ENCODE measurements at places on chromosomes 13 and 19.

DNA sequence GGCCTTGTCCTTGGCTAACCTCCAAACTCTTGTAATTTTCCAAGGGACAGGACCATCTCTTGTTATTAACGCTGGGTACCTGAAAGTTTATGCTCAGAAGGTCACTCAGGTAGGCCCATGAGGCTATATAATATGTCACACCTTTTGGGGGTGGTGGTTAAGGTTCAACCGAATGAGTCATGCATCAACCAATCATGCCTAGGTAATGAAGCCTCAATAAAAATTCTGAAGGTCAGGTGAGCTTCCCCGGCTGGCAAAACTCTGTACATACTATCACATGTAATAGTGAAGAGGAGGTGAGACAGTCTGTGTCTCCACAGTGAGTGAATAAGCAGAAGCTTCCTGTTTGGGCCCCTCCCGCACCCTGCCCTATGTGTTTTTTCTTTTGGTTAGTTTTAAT is 424.9 kb downstream of the PCDH17 start:
- DNase-seq = no peak

DNA sequence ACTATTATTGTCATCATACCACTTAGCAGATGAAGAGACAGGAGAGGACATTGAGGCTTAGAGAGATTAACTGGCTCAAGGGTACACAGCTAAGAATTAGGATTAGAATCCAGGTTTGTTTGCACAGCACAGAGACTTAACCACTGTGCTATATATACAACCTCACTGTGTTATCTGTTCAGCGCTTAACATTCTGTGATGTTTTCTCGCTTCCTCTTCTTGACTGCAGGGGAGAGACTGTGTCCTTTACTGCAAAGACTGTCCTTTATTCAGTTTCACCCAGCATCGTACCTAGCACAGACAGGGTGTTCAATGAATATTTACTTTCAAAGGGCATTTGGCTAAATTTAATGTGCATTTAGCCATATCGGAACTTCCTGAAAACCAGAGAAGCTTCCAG is 54.9 kb upstream of the PCDH8 start:
- no peak for DNase-seq

DNA sequence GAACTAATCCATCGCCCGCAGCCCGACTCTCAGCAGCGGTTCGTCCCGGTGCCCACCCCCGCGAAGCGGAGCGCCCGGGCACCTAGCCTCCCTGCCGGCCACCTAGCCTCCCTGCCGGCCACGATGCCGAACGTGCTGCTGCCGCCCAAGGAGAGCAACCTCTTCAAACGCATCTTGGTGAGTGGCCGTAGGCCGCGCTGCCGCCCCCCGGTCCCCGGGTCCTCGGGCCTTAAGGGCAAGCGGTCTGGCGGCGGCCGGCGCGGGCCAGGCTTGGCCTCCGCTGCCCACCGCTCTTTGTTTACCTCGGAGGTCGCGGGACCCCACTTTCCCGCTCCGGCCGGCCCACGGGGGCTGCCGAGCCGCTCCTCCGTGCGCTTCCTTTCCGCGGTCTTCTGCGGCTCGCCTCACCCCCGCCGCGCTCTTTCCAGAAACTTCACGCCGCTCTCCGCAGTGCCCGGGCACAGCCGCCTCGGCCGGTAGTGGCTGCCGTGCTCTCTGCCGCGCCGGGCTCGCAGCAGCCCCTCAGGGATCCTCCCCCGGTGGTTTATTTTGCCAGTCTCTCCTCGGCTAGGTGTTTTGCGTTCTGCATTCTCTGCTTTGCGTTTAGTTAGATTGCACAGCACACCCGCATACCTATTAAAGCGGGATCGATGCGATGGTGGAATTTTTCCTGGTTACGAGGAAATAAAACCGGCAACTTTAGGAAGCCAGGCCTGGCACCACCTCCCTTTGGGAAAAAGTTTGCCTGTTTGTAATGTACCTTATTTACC is 524 bp downstream of the NAA16 start:
- DNase-seq = no peak

DNA sequence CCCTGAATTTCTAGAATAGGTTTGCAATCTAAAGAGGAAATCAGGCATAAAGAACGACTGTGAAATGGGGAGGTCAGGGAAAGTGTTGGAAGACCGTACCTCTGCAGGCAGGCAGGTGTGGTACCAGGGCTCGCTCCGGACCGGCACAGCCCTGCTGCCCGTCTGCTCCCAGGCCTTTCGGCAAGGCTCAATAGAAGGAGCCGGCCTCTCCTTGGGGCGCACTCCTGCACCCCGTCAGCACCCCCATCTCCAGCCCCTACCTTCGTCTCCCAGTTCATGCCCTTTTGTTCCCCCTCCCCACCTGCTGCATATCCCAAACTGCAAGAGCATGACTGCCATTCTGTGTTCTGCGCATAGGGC is 139.8 kb upstream of the SOX1 start:
- DNase-seq = no peak

DNA sequence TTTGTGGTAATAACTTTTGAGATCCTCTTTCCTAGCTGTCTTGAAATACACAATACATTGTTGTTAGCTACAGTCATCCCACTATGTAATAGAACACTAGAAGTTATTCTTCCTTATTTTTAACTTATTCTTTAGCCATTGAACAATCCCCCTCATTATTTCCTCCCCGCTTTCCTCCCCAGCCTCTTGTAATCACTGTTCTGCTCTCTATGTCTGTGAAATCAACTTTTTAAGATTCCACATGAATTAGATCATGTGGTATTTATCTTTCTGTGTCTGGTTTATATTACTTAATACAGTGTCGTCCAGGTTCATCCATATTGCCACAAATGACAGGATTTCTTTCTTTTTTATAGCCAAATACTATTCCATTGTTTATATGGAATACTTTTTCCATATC is 72.9 kb downstream of the SLC10A2 start:
- DNase-seq = no peak

GRCh38 chr19:18847549-18848463 is 16.0 kb downstream of the UPF1 start:
- DNase-seq = peak; percentile 86

- peak; percentile 41 for DNase-seq
Observed at GRCh38 chr19:27793128-27793643, 1419.8 kb downstream of the UQCRFS1 start.

DNA sequence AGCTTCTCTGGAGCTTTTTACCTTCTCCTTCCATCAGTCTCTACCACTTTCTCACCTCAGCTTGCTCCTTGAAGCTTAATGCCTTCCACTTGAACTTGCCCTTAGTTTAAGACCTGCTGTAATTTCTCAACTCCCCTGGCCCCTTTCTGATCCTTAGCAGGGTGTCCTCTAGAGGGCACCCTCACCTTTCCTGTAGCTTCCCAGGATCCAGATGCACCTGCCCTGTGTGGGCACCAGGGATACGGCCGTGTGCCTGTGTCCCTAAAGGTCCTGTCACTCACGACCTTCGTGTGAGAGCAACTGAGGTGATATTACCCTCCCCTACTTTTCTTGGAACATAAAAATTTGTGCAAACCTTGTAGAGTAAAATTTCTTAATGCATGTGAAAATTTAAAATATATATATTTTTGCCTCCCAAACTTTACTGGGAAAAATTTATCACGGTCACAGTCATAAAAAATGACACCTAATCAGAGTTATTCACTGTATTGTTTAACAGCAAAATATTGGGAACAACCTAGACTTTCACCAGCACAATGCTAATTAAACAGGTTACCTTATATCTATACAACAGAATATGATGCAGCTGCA is 46.4 kb downstream of the PSG3 start:
- DNase-seq = no peak

- no peak for DNase-seq
Observed at GRCh38 chr13:31631071-31631470, 108.3 kb upstream of the RXFP2 start.

- DNase-seq = no peak
Observed at GRCh38 chr13:36385489-36385888, 39.3 kb upstream of the SPART start.

DNA sequence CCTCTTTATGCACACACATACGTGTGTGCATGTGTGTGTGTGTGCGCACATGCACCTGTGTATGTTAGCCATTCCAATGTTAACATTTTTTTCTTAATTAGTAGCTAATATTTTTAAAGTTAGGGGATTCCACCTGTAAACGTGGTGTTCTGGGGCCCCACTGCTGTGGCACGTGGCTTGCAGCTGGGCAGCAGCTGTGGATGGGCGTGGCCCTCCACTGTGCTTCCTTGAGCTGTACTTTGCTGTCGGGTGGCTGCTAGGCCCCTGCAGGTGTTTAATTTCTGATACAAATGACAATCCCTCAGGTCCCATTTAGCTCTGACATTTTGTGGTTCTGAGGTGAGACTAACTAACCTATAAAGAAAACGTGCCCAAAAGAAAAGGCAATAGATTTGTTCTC is 58.9 kb upstream of the GJB6 start:
- DNase-seq = no peak

GRCh38 chr13:45811891-45812694 is 39.5 kb downstream of the SIAH3 start:
- DNase-seq = no peak

- no peak for DNase-seq
Observed at GRCh38 chr13:73943137-73943964, 190.9 kb downstream of the KLF12 start.

DNA sequence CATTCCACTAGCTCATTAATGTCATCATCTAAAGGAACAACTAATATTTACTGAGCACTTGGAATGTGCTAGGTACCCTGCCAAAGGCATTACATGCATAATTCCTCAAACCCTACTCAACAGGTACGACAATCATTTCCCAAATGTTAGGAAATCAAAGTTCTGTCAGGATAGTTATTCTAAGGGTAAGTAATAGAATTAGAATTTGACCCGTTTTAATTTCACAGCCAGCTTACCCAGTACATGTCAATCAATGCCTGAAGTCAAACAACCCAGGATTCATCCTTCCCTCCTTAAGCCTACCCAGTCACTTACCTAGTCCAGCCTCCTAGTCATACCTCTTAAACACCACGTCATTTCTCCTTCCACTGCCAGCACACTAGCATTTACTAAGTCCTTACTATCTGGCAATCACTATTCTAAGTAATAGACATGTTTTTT is 2.4 kb downstream of the LNX2 start:
- no peak for DNase-seq

- DNase-seq = no peak
Observed at GRCh38 chr13:40662866-40663265, 3.6 kb downstream of the FOXO1 start.

DNA sequence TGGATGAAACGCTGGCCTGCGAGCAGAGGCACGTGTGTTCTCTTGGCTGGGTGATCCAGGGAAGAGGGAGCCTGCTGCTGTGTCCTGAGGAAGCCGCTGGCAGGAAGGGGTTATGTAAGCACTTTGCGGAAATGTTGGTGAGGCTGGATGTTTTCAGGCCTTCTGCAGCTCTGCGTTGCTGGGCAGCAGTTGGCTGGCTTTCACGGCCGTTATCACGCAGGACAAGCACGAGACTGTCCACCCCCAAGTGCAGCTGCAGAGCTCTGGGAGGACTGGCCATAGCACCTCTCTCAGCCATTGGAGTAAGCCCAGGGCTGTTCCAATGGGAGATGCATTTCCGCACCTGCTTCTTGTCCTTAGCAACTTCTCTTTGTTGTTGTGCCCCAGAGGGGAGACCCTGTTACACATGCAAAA is 146.9 kb upstream of the SOX21 start:
- DNase-seq = no peak

- no peak for DNase-seq
Observed at GRCh38 chr13:41461527-41462139, 4.3 kb downstream of the RGCC start.

DNA sequence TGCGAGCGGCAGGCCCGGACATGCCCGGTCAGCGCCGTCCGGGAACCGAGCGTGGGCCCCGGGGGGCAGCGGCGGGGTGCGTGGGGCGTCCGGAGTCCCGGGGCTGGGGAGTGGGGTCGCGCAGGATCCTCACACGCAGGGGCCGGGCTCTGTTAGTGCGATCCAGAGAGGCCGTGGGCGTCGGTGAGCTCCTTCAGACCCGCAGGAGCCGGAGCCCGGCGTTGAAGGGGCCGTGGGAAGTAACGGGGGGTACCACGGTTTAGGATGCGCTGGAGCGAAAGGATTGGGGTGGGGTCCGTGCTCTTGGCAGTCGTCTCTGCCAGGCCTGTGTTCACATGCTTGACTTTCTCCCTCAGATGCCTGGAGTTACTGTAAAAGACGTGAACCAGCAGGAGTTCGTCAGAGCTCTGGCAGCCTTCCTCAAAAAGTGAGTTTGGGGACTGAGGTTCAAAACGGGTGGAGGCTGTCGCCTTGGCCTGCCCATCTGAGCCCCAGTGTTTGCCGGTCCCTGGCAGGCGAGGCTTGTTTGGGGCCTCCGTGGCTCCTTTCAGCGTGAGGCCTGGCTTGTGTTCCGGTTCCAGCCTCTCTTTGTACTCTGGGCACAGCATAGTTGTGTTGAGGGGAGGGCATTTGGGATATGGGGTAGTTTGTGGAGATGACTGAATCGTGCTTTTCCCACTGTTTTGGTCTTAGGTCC is 512 bp downstream of the RPS19 start:
- no peak for DNase-seq

DNA sequence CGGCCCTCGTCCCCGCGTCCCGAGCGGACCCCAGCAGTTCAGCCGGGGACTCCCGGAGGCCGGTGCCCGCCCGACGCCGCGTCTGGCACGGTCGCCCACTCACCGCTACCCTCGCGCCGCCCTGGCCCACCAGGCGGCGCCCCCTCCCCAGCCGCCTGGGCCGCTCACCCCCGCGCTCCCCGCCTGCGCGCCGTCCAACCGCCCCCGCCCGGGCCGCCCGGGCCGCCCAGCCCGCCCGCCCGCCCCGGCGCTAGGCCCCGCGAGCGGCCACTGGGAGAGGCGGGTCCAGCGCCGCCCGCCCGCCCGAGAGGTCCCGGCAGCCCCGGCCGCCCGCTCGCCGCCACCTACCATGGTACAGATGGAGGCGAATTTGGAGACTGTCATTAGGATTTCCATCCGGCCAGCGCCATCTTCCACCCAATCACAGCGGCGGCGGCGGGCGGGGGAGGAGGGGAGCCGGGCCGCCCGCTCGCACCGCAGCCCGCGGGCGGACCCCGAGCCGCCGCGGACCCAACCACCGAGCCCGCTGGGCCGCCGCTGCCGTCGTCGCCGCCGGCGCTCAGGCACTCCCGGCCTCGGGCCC is at the start of gene USP12:
Gene USP12, minus strand, starts transcription at position 568 of the 583 bp plus-strand sequence. Its CDS starts 172 bp downstream, at position 396.
- no peak for DNase-seq

- DNase-seq = no peak
Observed at GRCh38 chr13:112350300-112350699, 25.9 kb upstream of the SPACA7 start.

- DNase-seq = no peak
Observed at GRCh38 chr19:53365899-53366493, 491 bp downstream of the ZNF525 start.

GRCh38 chr19:41927497-41928192 is 604 bp downstream of the ERFL start:
- DNase-seq = no peak

DNA sequence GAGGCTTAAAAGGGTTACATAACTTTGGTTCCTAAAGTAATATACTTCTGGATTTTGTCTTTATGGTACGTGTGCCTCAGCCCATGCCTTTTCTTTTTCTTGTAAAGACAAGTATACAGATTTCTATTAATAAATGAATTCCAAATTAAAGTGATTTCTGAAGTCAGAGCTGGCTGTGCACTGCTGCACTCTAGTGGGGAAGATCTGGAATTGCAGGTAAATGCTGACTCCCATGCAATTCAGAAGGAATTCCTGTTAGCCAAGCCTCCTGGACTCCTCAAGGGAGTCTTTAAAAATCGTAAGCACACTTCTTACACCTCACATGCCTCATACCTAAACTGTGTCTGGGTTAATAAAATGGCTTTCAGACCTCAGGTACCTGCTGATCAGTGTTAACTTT is 118.4 kb upstream of the SLC7A1 start:
- DNase-seq = no peak

GRCh38 chr13:40146611-40147117 is 491.2 kb downstream of the COG6 start:
- no peak for DNase-seq

- no peak for DNase-seq
Observed at GRCh38 chr13:19795956-19796355, 13.2 kb upstream of the PSPC1 start.

Measured in AG09309 (cell line).